ENCODE measurements at places on chromosomes 7 and 10.

- peak; percentile 26 for DNase-seq
Observed at GRCh38 chr10:96831200-96831866, 765 bp upstream of the LCOR start.

DNA sequence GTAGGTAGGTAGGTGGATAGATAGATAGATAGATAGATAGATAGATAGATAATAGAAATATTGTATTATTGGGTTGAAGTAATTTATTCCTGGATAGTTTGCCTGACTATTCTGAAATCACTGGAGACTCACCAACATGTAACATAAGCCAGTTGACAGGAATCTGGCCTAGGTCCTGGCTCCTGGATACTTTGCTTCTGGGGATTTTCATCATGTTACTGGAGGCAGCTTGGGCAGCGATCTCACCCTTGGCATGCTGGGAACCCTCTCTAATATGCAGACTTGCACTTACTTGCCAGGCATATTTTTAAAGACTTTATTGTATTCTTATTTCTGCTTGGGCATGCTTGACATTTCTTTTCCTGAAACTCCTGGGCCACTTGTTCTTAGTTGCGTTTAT is 709.1 kb upstream of the FZD8 start:
- no peak for DNase-seq

- no peak for DNase-seq
Observed at GRCh38 chr10:124500757-124501156, 39.1 kb downstream of the LHPP start.

GRCh38 chr10:21184984-21185383 is 287.9 kb upstream of the NEBL start:
- no peak for DNase-seq

DNA sequence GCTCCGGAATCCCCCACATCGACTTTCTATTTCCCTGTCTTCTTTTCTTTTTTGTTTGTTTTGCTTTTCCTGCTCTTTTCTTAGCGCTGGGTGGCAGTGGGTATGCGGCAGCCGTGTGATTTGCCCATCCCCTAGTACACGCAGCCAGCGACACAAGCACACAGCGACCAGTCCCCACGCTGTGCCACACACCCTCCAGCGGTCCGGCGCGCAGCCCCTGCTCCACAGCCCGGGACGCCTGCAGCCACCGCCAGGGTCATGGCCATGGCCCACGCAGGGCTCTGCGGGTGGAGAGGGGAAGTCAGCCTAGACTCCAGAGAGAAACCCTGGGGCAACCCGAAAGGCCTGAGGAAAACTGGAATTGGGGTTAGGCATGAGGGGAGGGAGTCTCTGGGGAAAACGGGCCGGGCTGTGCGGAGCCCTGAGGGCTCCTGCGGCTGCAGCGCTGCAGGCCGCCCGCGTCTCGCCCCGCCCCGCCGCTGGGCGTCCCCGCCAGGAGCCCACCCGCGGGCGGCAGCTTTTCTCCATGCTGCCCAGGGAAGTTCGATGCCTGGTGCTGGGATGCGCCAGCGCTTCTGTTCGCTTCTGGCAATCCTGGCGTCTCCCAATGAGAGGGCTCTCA is 2.5 kb downstream of the CHRM2 start:
- DNase-seq, result no peak

- DNase-seq, result no peak
Observed at GRCh38 chr7:36547416-36547815, 157.8 kb downstream of the ANLN start.

DNA sequence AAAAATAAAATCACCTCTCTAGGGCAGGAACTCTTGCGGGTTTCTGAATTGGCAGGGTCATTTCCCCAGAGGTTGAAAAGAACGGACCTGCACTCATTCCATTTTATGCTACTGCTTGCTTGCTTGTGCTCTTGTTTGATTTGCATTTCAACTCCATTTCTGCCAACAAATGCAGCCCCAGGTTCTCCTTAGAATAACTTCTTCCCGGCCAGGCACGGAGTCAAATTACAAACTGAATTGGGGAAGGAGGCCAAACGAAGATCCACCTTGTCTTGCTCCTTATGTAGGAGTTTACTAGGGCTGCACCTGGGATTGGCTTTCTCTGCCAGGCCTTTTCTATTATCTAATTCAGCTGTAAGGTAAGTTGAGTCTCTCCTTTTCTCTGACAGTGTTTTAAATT is 79.6 kb downstream of the HGF start:
- no peak for DNase-seq

All from hematopoietic multipotent progenitor cell treated with erythropoietin and hydrocortisone succinate and interleukin-3 and kit ligand, for 4 days (in vitro differentiated cells).